ENCODE measurements at places on chromosomes 16 and 17.

- DNase-seq, result no peak
These were observed 6.3 kb downstream of the ZNF689 start for GRCh38 chr16:30603945-30604315.

GRCh38 chr16:4550591-4550990 is 5.5 kb upstream of the C16orf96 start:
- no peak for DNase-seq

- no peak for DNase-seq
These were observed 26.7 kb upstream of the ADORA2B start for GRCh38 chr17:15918261-15918660.

DNA sequence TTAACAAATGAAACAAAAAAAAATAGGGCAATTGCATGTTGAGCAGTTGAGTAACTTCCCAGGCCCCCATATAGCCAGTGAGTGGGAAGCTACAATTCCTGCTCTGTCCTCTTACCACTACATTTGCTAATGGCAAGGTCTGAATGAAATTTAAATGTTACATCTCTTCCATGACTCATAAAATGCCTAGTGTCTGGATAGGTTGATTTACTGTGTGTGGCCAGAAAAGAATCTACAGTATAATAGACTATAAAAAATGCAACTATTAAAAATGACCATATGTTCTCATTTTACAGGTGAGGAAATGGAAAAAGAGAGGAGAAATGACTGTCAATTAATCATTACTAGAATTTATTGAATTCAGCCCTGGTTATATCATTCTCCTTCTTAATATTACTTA is 1199.3 kb downstream of the CDH11 start:
- DNase-seq, result no peak

DNA sequence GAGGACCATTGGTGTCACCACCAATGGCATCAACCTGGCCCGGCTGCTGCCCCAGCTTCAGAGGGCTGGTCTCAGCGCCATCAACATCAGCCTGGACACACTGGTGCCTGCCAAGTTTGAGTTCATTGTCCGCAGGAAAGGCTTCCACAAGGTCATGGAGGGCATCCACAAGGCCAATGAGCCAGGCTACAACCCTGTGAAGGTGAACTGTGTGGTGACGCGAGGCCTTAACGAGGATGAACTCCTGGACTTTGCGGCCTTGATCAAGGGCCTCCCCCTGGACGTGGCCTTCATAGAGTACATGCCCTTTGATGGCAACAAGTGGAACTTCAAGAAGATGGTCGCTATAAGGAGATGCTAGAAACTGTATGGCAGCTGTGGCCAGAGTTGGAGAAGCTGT is 111.9 kb upstream of the SIAH1 start:
- no peak for DNase-seq

- no peak for DNase-seq
These were observed 92.4 kb downstream of the YPEL2 start for GRCh38 chr17:59423903-59424302.

DNA sequence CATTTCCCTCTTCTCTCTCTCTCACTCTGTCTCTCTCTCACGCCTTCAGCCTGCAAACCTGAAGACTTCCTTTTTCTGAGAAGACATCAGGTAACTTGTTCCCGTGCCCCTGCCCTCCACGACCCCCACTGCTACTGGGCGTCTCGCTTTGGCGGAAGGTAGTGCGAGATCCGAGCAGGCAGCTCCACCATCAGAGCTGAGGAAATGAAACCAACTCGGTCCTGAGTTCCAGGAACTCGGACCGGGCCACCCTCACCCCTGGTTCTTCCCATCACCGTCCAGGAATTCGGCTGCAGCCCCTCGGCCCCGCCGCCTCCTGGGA is 585 bp downstream of the MLKL start:
- DNase-seq, result no peak

GRCh38 chr16:74842413-74842812 is 67.8 kb upstream of the FA2H start:
- DNase-seq, result no peak

GRCh38 chr16:25013751-25014499 is 1.2 kb downstream of the ARHGAP17 start:
- DNase-seq, result no peak

DNA sequence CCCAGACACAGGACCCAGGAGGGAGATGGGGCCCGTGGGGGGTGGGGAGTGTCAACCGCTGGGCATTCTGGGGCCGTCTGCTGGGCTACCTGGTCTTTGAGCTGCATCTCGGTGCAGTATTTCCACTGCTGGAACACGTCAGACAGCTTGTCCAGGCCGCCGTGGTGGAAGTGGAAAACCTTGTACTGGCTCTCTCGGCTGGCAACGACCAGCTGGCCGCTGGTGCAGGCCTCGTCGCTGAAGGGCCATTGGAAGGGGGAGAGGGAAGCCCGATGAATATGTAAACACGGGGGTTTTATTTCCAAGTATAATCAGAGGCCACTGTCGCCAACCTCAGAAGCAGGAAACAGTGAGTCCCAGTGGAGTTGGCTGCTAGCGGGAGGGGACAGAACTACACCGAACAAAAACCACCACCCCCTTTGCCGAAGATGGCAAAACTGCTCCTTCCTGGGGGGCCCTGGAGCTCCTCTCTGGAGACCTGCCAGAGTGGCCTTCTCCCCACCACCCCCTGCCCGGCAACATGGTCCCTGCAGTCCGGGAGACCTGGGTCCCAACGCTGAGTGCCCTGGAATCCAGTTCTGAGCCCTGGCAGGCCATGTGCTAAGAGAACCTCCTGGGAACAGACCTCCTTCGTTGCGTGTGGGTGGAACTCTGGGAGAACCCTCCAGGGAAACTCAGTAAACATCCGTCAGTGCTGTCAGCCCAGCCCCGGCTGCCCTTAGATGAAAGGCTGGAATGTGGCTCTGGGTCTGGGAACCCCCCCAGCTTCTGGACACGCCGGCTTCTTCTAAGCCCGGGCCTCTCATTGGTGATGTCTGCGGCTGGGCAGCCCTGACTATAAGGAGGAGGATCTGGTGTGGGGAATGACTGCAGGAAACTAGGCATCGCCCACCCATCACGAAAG is 84.1 kb downstream of the TBC1D16 start:
- DNase-seq, result no peak

DNA sequence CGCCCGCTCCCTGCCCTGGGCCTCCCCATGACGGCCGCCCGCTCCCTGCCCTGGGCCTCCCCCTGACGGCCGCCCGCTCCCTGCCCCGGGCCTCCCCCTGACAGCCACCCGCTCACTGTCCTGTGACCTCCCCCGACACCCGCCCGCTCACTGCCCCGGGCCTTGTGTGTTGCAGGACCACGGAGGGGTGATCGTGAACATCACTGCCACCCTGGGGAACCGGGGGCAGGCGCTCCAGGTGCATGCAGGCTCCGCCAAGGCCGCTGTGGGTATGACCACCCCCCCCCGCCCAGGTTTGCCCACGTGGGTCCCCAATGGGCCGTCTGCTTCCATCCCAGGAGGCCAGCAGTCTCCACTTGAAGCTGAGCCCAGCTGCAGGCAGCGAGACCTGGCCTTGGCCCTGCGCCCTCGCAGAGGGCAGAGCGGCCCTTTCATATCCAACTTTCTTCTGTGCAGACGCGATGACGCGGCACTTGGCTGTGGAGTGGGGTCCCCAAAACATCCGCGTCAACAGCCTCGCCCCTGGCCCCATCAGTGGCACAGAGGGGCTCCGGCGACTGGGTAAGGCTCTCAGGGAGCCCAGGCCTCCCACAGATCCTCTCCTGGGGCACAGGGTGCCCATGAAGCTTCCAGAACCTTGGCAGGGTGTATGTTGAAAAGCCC is 9.0 kb downstream of the DECR2 start:
- DNase-seq, result no peak

GRCh38 chr17:63960430-63960829 is 12.3 kb downstream of the SCN4A start:
- DNase-seq, result no peak

DNA sequence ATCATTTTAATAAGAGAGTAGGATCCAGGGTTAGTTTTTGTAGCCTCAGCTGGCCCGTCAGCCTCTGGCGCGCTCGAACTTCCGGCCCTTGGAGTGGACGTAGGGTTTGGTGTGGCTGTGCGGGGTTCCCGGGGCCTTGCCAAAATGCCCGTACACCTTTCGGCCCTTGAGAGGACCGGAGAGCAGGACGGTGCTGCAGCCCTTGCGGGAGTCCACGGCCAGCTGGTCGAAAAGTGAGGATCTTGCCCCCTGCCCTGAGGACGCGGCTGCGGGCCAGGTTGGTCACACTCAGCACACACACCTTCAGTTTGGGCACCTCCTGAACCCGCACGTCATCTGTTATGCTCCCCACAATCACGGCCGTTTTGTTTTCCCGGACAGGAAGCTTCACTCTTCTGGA is 42.2 kb upstream of the CNTNAP4 start:
- DNase-seq, result no peak

GRCh38 chr16:759110-759910 is 1.2 kb upstream of the MSLN start:
- no peak for DNase-seq

- DNase-seq, result no peak
These were observed 89.0 kb upstream of the SMURF2 start for GRCh38 chr17:64750891-64751677.

GRCh38 chr17:41638194-41638593 is 13.8 kb upstream of the KRT17 start:
- no peak for DNase-seq

DNA sequence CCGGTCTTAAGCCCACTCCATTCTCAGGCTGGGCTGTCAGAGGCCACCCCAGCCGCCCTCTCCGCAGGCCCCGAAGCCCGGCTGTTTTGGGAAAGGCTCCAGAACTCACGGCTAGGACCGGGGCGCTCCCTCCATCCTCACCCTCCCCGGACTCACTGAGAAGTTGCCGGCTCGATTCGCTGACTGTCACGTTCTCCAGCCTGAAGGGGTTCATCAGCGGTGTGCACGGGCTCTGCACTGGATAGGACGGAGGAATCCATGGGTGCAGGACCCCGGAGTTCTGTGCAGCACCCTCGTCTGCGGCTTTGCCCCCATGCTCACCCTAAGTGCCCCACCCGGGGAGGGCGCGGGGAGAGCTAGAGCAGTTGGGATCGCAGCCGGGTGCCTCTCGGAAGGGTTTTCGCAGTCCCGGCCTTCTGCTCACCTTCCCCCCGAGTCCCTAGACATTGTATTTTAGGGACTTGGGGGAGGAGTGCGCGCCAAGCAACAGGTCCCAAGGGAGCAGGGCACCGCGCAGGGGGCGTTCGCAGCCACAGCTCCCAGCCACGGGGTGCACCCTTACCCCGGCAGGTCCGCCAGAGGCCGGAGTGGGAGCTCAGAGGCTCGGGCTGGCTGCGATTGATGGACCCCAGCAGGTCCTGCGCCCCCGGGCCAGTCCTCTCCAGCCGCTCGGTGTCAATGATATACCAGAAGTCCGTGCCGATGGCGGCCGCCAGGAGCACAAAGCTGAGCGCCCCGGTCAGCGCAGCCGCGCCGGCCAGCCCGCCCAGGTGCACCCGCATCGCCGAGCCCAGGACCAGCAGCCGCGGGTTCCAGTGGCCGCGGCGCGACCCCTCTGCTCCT is 1.0 kb downstream of the TMEM114 start:
- DNase-seq, result no peak

GRCh38 chr16:49484936-49485335 is 111.3 kb downstream of the C16orf78 start:
- DNase-seq, result no peak

- no peak for DNase-seq
These were observed 256.6 kb downstream of the CPPED1 start for GRCh38 chr16:12546918-12547607.

- no peak for DNase-seq
These were observed 9.8 kb downstream of the CBFA2T3 start for GRCh38 chr16:88966986-88967829.

DNA sequence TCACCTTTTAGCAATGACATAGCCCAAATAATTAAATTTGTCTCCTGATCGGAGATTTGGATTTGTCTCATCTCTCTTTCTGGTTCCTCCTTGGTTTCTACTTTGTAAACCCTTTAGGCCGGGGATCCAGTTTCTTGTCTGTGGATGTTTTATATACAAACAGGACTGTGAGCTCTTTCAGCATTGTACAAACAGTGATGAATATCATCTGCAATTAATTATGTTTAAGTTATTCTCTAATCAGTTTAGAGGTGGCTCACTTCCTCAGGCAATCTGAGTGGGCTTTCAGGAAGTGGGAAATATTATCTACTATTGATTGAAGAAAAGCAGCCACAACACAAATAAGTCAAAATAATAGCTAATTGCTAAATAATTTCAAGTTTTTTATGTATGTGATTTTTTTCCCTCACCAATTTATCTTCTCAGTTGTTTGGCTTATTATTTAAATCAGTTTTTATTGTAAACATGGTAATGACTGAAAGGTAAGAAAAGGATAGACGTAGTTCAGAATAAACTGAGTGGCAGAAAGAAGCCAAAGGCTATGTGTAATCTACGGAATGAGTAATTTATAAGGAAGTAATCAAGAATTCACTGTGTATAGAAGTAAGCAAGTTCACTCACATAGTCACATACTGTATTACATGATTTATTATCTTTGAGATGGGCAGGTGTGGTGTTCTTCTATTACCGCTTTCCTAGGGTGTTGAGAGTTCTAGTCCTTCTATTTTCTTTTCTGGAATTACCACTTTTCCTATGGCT is 3.4 kb upstream of the ABCC11 start:
- no peak for DNase-seq

DNA sequence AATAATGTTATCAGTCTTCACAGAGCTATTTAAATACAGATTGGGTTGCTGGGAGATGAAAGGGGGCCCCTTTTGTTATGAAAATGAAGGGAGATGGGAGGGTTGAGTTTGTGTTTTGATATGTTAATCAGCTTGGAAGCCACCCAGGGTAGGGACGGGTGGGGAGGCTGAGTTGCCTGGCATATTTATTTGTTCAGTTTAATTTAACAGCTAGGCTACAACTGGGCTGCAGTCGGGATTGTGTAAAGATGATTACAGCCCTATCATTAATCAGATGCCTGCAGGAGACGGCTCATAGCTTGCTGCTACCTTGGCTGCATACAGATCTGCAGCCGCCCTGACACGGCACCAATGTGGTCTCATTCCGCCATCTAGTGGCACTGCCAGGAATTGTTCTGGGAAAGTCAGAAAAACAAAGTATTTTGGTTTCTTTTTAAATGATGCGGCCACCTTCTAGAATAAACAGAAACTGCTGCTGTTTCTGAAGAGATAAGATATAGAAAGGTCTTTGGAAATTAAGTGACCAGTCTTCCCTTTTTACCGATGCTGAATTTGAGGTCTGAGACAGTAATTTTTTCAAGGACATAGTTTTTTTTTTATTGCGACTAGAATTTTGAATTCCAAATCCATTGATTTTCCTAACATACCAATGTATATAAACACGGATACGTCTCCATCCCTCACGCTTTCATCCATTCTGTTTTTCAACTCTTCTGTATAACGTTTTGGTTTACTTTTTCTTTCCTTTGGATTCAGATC is 458.0 kb upstream of the ASIC2 start:
- DNase-seq, result peak; percentile 24

GRCh38 chr16:48029768-48030167 is 126.0 kb downstream of the ABCC12 start:
- DNase-seq, result no peak

DNA sequence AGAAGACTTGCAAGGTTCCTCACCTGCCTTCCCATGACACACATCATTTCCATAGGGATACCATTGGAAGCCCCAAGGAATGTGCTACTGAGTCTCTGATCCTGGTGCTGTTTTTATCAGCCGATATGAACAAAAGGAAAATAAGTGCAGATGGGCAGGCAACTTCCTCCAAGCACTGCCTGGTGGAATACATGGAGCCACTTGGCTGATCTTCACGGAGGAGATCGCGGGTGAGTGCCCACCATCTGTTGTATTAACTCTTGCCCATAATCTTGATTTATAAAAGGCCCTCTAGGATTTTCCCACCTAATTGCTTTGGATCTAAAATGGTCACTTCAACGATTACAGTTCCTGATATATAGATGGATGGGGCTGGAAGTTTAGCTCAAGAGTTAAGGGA is 24.7 kb upstream of the CDRT15 start:
- no peak for DNase-seq
